ENCODE measurements at places on chromosomes 1 and 21.

DNA sequence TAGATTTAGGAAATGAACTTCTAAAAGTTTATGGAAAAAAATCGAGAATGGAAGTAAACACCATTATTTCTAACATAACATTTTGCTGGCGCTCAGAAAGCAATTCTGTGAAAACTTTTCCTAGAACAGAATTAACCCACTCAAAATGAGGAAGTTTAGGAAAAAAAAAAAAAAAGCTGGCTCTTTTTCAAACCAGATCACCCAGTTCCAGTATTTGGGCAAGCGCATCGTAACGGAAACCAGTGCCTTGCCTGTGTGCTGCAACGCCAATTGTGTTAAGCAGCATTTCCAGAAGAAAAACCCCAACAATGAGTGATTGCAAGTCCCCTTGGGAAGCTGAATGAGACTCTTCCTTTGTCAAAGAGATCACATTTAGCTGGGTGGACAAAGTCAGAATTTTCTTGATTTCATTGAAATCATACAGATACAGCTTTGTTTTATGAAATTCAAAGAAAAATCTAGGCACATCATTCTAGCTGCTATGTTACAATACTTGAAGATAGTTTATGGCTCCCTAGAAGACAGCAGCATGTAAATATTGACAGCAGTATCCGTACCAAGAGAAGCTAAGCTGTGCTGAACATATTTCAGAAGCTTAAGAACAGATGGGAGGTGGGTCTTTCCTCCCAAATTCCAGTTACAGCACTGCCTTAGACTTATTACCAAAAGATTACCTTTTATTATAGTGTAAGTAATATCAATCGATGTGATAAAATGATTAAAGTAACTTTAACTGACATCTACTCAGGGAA is 113.4 kb downstream of the ERG start:
- no peak for DNase-seq

- no peak for DNase-seq
Observed at GRCh38 chr1:100440075-100440809, 87.9 kb downstream of the CDC14A start.

DNA sequence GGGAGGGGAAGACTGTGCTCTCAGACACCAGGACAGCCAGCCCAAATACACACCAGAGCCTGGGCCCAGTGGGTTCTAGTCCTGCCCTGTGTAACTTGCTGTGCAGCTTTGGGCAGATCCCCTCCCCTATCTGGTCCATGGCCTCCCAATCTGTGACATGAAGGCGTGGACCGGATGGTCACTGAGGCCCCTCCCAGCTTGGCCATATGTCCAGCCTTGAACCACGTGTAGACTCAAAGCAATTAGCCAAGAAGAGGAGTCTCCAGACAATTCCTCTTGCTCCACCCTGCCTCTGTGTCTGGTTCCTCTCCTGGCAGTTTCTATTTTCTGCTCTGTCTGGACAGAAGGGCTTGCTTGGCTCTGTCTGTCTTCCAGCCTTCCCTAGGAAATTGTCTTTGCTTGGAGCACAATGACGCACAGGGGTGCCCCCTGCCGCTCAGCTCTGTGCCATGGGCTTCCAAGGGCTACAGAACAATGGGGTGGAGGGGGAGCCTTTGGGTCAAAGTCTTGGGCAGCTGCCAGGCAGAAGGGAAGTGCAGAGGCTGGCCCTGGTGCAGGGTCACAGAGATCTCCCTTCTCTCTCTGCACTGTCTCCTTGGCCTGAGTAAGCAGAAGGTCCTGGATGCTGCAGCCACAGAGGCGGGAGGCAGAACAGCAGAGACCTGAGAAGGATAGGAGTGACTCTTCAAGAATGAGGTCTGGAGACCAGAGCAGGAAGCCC is 66.1 kb downstream of the TENT5C start:
- DNase-seq, result no peak

DNA sequence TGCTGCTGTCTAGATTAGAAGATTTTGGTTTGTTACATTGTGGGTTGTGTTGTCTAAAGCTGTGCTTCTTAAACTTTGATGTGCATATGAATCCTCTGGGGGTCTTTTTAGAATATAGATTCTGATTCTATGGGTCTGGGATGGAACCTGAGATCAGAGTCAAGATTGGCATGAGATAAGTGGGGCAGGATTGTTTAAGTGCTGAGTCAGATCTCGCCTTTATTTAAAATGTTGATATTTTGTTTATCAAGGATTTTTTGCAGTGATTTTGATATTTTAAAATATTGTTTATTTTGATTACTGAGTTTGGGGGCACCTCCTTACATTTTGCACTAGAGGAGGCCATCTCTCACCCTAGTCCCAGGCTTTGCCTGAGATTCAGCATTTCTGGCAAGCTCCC is 114.8 kb downstream of the LAMC2 start:
- DNase-seq, result no peak

DNA sequence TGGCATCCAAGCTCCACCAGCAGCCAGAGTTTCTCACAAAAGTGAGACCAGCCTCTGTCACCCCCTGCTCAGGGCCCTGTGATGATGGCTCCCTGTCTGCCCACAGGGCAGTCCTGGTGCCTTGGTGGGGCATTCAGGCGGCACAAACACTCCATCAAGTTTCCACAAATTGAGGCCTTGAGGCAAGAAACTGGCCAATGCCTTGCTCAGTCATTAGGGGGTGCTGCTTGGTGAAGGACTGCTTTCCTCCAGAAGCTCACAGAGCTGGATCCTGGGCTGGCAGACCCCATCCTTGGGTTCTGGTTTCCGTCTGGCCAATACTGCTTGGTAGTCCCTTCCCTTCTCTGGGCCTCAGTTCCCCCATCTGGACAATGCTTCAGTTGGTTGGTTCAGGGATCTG is 12.5 kb upstream of the AHDC1 start:
- DNase-seq, result no peak

DNA sequence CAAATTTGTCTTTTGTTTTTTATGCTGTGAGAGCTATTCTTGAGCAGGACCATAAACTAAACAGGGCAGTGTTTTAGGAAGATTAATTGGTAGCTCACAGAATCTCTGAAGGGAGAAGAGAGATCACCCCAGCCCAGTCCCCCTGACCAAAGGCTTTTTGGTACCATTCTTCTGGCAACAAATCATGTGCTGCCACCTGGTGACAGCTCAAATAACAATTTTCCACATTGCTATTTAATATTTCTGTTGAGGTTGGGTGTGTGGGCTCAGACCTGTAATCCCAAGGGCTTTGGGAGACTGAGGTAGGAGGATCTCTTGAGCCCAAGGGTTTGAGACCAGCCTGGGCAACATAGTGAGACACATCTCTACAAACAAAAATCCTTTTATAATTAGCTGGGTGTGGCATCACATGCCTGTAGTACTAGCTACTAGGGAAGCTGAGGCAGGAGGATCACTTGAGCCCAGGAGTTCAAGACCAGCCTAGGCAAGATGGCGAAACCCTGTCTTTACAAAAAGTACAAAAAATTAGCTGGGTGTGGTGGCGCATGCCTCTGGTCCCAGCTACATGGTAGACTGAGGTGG is 2.2 kb upstream of the TESK2 start:
- no peak for DNase-seq
